ENCODE measurements at places on chromosomes 6 and 20.

DNA sequence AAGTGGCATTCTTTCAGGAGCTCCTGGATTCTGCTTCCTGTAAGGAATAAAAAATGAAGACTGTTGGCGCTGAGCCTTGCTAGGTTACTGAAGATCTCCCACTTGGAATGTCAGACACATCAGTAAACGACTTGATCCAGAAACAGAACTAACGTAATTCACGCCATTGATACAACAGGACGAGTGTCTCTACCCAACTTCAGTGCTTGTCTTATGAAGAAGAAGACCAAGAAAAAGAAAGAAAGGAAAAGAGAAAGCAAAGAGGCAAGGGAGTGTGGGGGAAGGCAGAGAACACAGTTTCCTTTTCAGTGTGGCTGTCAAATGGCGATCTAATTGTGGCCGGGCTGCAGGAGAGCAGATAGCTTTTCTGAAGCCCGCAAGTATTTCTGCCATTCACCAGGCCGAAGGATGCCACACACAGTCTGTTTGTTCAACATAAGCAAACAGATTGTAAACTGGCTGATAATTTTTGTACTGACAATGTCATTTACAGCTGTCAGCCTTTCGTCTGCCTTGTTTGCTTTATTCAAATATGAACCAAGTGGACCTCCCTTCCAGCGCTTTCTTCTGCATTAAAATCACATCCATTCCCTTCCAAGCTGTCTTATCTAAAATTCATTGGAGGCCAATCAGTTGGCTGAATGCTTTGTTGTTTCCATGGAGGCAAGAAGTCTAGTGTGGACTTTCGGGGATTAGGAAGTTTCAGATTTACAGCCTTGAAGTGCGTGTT, 180.6 kb downstream of the FOXA2 start:
- DNase-seq: no peak

- DNase-seq: no peak
These were observed 11.6 kb downstream of the BACH2 start for GRCh38 chr6:90285042-90285481.

GRCh38 chr6:6741264-6741663, 152.7 kb downstream of the LY86 start:
- no peak for DNase-seq

GRCh38 chr6:11770546-11771466, 7.8 kb downstream of the ADTRP start:
- no peak for DNase-seq
